Activated CD4-positive, CD25-positive, alpha-beta regulatory T cell (primary cell): ENCODE measurements at places on chromosomes 5 and 9.

DNA sequence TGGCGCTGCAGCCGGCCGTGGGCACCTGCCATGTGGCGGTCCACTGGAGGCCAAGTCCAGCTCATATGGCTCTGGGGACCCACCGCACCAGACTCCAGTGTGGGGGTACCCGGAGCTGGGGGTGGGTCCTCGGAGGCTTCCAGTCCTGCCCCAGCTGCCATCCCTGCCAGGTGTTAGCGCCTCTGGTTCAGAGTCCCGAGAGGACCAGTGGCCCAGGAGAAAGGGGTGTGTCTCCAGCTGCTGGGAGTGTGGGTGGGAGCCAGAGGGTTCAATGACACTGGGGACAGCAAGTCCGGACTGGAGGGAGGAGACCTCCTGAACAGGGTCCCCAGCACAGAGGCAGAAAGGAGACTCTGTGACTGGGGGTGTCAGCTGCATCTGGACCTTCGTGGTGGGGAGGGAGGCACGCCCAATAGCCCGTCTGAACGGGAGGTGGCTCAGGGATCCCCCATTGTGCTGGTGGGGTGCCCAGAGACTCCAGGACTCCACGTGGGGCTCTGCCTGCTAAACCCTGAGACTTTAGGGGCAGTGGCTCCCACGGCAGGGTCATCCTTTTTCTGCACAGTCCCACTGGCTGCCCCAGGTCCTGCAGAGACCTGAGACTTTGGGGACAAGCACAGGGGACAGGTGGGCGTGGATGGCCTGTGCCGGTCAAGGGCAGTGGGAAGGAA is 2.4 kb upstream of the AHRR start:
- no peak for DNase-seq

- DNase-seq, result no peak
Observed at GRCh38 chr5:114223866-114224265, 138.0 kb upstream of the KCNN2 start.

DNA sequence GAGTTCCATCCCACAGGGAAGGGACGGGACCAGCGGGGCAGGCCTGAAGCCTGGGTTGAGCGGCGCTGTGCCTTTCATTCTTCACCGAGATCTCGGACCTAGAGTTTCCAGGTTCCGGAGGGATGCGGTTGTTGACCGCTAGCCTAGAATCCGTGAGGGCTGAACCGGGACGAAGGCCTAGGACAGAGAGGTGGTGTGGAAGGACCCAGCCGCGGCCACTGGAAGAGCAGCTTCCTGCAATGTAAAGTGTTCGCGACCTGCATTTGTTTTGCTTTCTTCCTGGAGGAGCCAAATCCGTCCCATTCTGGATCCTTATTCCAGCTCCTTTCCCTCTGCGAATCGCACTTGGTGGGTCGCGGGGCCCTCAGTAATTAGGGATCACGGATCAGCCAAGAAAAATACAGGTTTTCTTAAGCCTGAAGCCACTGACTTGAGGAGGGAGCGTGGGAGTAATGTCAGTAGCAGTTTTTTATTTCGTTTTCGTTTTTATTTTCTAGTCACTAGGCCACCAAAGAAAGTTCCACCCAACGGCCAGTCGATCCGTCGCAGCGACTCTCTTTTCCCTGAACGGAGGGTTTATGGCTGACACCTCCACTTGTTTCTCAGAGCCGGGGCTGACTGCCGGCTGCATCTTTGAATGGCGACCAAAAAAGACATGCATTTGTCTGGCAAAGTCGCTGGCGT is 48.6 kb downstream of the ANXA2R start:
- no peak for DNase-seq

DNA sequence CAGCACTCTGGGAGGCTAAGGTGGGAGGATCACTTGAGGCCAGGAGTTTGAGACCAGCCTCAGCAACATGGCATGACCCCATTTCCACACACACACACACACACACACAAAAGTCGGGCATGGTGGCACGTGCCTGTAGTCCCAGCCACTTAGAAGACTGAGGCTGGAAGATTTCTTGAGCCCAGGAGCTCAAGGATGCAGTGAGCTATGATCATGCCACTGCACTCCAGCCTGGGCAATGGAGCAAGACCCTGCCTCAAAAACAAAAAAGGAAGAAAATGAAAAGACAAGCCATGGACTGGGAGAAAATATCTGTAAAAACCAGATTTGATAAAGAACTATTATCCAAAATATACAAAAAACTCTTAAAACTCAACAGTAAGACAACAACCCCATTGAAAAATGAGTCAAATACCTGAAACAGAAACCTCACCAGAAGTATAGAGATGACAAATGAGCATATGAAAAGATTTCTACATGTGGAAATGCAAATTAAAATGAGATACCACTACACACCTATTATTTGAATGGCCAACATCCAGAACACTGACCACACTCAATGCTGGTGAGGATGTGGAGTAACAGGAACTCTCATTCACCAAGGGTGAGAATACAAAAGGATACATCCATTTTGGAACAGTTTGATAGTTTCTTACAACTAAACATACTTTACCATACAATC is 24.7 kb downstream of the DNAJA1 start:
- DNase-seq, result no peak

DNA sequence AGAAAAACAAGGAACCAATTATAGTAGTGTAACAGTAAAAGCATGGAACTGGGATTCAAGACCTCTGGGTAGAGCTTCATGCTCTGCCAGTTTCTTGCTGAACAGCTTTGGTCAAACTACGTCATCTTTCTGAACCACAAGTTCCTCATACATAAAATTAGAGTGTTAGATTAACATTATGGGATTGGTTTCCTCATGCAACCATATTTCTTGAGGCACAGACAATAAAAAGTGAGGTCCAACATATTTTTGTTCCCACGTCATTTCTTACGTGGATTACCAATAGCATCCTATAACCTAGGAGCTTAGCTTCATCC is 354.8 kb downstream of the TMEM232 start:
- DNase-seq, result no peak
